ENCODE measurements at places on chromosomes 3 and 15.

- peak; percentile 73 for DNase-seq
Observed at GRCh38 chr3:38039899-38040261, 872 bp downstream of the DLEC1 start.

GRCh38 chr3:117133066-117133465 lies 423.5 kb downstream of the TUSC7 start:
- DNase-seq: no peak

- DNase-seq: no peak
Observed at GRCh38 chr15:70741107-70741531, 22.2 kb downstream of the UACA start.

- no peak for DNase-seq
Observed at GRCh38 chr3:134457376-134458074, 28.3 kb downstream of the ANAPC13 start.

- no peak for DNase-seq
Observed at GRCh38 chr15:63186065-63186464, 3.3 kb upstream of the RAB8B start.

DNA sequence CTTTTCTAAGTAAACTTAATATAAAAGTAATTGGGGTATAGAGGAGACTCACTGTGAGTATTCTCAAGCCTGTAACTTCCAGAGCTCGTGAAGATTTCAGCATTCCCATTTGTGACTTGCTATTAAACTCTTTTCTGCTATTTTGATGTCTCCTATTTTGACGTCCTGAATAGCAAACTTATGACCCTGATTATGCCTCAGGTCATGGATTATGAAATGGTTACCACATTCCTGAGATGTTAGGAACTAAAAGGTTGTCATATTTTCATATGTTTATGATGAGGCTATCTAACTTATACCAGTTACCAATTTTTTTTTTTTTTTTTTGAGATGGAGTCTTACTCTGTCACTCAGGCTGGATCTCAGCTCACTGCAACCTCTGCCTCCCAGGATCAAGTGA lies 105.5 kb downstream of the ATG7 start:
- DNase-seq: no peak

DNA sequence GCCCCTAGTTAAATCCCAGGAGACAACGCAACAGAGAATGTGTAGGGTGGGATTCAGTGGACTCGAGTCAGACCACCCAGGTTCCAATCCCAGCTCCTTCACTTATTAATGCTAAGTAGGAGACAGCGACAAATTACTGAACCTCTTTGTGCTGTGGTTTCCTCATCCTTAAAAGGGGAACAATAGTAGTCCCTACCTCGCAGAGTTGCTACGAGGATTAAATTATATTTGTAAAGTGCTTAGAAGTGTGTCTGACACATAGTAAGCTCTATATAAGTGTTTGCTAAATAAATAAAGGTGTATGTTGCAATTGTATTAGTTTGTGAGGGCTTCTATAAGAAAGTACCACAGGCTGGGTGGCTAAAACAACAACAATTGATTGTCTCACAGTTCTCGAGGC lies 58.0 kb upstream of the PPARG start:
- DNase-seq: no peak

GRCh38 chr15:75214293-75215096 lies 12.8 kb downstream of the C15orf39 start:
- DNase-seq: no peak

GRCh38 chr3:186784820-186785494 lies 1.6 kb downstream of the EIF4A2 start:
- peak; percentile 64 for DNase-seq

DNA sequence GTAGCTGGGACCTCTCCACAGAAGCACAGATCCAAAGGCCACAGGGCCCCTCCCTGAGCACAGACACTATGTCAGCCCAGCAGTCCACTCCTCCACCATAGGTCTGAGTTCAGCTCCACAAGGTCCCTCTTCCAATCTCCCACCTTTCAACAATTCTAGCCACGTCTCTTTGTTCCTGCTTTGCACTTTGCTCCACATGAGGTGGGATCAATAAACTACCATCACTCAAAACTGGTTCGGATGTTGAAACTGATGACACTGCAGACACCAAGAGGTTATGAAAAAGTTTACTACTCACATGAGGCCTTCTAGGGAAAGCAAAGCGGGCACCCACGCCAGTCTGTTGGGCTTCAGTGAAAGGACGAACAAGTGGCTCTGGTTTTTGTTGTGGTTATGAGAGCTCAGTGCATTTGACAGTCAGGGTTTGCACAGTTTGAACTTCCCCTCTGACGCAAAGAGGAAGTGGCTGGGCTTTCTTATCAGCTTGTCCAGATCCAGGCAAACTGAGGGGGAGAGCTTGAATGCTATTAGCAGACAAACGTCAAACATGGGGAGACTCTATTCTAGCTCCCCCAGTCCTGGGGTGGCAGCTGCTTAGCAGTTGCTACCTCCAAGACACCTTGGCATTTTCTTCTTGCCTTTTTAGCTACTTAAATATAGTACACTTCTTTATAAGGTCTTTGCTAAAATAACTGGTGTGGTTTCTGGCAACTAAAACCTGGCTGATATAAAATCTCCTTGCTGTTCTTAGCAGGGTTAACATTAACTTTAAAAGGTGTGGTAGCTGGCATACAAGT lies 37.8 kb downstream of the ZNF445 start:
- DNase-seq: peak; percentile 75

DNA sequence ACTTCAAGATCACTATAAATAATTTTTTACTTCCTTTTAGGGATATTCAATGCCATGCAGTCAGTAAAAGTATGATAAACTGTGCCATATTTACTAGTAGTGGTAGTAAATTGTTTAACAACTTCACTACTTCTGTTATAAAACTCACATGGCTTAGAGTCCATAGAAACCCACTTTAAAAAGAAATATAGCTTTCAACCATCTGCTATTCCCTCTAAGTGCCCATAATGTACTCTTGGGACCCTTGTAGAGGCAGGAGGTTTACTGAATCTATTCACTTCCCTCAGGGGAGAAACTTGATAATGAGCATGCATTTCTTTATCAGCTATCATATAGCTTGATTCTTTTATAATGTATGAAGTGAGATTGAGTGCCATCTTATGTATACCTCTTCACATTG lies 1448.4 kb upstream of the ALCAM start:
- DNase-seq: no peak

GRCh38 chr15:95485367-95485766 lies 845.1 kb upstream of the NR2F2 start:
- no peak for DNase-seq

GRCh38 chr3:151926956-151927355 lies 53.5 kb downstream of the SUCNR1 start:
- DNase-seq: no peak

DNA sequence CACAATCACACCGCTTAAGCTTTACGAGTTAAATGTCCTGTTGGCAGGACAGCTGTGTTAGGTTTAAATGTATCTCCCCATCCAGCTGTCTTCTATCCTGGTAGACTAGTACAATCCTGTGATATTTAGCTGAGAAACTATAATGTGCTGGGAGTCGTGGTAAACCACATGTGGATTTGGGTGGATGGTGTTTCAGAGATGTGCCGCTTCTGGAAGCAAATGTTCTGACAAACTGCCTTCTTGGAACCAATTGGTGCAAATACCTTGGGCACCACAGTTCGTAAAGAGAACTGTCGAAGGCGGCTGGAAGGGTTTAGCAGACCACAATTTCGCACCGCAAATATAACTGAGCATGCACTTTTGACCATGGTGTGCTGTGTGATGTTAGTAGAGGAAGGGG lies 15.0 kb downstream of the SCG5 start:
- no peak for DNase-seq

GRCh38 chr3:30711867-30712266 lies 105.5 kb downstream of the TGFBR2 start:
- DNase-seq: no peak

- no peak for DNase-seq
Observed at GRCh38 chr15:80171787-80172186, 19.0 kb downstream of the FAH start.

GRCh38 chr3:48678056-48678455 lies 7.7 kb downstream of the NCKIPSD start:
- DNase-seq: no peak

DNA sequence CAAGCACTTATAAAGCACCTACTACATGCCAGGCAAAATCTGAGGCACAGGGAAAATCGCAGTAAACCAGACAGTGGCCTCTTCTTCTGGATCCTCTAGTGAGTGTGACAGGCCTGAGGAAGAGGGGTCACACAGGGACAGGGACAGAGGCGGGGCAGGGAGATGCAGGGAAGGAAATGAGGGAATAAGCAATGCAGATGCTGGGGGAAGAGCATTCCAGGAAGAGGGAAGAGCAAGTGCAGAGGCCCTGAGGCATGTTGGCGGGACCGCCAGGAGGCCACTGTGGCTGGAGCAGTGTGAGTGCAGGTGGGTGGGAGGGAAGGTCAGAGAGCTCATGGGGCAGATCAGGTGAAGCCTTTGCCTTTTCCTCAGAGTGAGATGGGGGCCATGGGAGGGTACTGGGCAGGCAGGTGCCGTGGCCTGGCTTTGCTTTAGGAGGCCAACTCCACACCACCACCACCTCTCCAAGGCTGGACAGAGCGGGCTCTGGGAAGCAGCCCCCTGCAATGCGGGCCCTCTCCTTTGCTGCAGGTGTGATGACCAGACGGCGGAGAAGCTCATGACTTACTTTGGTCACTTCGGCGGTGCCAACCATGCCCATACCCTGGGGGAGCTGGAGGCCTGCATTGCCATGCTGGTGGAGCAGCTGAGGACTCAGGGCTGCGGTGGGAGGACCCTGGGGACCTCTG lies 26.8 kb upstream of the GP9 start:
- no peak for DNase-seq

GRCh38 chr3:12440927-12441714 lies 43.2 kb upstream of the TSEN2 start:
- DNase-seq: no peak

DNA sequence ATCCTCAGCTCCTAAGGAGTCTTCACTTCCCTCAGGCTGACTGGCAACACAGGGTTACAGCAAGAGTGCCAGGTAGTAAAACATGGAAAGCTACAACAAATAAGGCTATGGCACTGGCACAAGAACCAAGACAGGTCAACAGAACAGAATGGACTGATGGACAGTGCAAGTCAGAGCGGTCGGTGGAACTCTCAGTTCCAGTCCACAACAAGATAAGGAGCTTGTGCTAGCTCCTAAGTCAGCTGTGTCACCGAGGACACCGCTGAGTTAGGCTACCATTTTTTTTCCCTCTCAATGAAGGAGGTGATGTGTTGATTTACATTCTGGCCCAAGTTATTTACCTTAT lies 55.9 kb upstream of the LIMD1 start:
- DNase-seq: no peak

DNA sequence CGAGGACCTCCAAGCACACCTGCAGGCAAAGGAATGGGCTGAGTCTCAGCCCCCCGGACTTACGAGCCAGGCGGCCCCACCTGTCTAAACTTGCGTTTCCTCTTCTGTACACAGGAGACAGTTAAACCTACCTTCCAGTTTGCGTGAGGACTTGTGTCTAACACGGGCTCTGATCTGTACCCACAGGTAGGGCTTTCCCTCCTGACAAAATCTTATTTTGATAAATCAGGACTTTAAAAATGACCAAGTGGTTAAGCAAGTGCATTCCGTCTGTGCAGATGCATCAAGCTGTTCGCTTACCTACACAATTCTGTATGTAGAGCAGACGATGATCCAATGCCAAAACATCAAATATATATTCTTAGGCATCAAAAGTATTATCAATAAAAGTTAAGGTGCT lies 238.0 kb downstream of the XXYLT1 start:
- no peak for DNase-seq

DNA sequence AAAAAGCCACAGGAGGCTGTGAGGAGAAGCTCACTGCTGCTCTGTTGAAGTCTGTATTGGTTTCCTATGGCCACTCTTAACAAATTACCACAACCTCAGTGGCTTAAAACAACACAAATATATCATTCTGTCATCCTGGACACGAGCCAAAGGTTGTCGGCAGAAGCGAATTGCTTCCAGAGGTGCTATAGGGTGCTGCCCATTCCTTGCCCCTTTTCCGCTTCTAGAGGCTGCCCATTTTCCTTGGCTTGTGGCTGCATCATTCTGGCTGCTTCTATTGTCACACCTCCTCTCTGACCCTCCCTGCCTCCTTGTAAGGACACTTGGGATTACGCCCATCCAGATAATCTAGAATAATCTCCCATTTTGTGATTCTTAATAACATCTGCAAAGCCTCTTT lies 6.4 kb upstream of the SACM1L start:
- no peak for DNase-seq

DNA sequence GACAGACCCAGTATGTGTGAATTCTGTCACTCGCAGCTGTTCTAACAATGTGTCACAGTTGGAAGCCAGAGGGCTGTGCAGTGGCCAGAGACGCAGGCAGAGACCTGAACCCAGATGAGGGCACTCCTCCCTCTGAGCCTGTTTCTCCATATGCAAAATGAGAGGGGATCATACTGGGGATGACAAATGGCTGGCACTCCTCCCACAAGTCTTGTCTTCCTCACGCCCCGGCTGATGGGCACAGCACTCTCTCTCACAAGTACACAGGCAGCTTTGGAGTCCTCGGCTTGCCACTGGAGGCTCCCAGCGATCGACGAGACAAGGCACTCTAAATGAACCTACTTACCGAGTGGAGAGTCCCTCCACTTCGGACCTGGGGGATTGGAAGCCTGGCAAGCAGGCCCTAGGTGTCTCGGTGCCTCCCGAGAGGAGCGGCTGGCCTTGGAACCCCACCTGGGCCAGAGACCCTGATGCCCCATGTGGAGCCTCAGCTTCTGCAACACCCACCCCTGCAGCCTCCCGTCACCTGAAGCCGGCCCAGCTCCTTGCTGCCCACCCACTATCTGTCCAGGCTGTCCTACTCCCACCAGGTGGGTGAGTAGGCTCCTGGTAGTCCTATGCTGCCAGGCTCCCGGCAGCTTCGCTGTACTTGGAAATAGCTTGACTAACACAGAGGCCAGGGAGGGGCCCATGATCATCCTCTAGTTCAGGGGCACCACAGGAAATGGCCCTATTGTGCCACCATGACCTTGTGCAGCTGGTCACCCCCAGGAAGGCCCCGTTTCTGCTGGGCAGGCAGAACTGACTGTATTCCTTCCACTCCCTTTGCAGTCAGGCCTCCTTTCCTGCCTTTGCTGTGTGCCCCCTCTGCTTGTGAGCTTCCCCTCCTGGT lies 65.0 kb upstream of the IQSEC1 start:
- no peak for DNase-seq

GRCh38 chr3:8324747-8325146 lies 176.9 kb upstream of the LMCD1 start:
- peak; percentile 60 for DNase-seq

Data from activated CD8-positive, alpha-beta memory T cell treated with anti-CD3 and anti-CD28 coated beads for 24 hours (primary cell).